Substantia nigra (tissue), 51 donors: ENCODE measurements at places on chromosomes 3 and 15.
A peak's percentile ranks its signal among the peaks of the same experiment; 100 is the strongest.

DNA sequence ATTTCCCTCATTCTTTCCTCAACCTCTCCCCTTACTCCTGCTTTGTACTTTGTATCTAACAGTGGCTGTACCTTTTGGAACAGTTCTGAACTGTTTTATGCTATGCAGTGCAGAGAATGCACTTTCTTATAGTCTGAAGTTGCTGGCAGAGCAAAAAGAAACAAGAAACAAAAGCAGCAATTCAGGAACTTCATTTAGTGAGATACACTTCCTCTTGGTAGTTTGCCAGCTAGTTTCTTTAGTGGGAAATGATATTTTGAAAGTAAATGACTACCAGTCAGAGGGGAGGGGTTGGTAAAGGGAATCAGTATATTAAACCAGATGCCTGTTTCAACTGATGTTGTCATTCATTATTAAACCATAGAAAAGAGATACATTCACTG, 55.0 kb upstream of the CHD2 start:
- DNase-seq: no peak

GRCh38 chr15:59104602-59104911, 389 bp upstream of the CCNB2 start:
- no peak for DNase-seq

GRCh38 chr3:20490996-20491395, 305.0 kb upstream of the SGO1 start:
- no peak for DNase-seq

DNA sequence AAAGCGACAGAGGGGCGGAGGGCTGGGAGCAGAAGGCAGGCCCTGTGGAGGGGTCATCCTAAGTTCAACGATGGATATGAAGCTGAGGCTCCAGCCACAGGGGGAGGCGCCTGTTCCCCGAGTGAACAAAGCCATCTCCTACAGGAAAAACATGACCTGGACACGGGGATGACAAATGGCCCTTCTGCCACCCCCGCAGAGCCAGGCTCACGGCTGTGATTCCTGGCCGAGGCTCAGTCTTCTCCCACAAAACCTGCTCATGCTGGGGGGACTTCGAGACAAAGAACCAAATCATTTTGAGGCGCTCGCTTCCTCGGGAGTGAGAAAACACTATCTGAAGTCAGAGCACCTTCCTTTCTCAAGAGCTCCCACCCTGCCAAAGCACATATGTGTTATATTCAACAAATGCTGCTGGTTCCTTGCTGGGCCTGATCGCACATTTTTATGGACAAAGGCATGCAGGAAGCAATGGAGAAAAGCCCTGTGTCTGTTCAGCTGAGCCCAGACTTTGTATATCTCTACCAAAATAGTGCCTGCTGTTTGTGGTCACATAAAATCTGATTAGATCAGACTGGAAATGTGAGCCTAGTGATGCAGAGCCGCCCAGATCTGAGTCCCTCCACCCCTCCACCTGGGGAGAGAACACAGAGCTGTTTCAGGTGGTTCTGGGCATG, 5.6 kb downstream of the RBP1 start:
- DNase-seq: peak; percentile 30

- no peak for DNase-seq
Measured at GRCh38 chr15:31400222-31400927, 73.7 kb downstream of the KLF13 start.

GRCh38 chr3:9067352-9067975, 104.2 kb upstream of the RAD18 start:
- peak; percentile 11 for DNase-seq

GRCh38 chr15:66025015-66025452, 155.7 kb downstream of the RAB11A start:
- no peak for DNase-seq

DNA sequence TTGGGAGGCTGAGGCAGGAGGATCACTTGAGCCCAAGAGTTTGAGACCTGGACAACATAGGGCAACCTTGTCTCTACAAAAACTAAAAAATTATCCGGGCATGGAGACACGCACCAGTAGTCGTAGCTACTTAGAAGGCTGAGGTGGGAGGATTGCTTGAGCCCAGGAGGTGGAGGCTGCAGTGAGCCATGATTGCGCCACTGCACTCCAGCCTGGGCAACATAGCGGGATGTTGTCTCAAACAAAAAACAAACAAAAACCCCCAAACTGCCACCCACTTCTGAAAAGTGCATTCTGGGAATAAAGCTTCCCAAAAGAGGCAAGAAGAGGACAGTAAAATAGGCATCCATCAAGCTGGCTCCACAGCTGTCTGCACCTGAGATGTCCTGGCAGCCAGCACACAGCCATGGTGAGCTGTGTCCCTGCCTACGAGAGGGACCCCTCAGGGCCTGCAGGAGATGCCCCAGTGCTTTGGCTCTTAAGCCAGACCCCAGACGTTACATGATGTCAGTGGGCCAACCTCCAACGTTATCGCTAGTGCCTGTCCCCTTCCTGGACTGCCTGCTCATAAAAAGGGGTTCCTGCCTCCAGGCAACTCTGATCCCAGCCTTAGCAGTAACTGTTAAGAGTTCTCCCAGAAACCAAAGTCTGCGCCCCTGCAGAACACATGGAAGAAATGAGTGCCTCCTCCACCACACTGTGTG, 101.1 kb downstream of the LRIG1 start:
- DNase-seq: no peak
